Activated CD8-positive, alpha-beta memory T cell treated with anti-CD3 and anti-CD28 coated beads for 1 hour (primary cell): ENCODE measurements at places on chromosomes 3 and 15.

- no peak for DNase-seq
Observed at GRCh38 chr15:49530092-49530491, 90.5 kb downstream of the FAM227B start.

DNA sequence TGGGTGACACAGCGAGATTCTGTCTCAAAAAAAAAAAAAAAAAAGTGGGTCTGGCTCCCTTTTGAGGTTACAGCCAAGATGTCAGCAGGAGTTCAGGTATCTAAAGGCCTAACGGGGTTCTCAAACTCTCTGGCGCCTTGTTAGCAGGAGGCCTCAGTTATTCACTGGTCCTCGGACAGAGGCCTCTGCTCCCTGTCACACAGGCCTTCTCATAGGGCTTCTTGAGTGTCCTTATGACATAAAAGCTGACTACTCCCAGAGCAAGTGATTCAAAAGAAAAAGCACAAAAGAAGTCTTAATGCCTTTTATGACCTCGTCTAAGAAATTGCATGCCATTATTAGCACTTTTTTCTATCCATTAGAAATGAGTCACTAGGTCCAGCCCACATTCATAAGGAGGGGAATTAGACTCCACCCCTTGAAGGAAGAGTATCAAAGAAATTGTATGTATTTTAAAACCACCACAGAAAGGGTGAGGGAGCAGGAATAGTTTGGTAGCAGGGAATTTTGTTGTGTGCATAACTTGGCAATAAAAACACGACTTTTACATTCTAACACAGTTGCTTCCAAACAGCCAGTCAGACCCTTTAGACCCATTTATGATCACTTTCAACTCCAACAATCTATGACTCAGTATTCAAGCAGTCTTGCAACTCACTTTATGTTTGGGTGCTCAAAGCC, 90.3 kb downstream of the MEX3B start:
- DNase-seq = no peak

GRCh38 chr15:65092911-65093792, 16.6 kb downstream of the KBTBD13 start:
- no peak for DNase-seq

GRCh38 chr3:134998158-134998557, 203.1 kb downstream of the EPHB1 start:
- DNase-seq = no peak

DNA sequence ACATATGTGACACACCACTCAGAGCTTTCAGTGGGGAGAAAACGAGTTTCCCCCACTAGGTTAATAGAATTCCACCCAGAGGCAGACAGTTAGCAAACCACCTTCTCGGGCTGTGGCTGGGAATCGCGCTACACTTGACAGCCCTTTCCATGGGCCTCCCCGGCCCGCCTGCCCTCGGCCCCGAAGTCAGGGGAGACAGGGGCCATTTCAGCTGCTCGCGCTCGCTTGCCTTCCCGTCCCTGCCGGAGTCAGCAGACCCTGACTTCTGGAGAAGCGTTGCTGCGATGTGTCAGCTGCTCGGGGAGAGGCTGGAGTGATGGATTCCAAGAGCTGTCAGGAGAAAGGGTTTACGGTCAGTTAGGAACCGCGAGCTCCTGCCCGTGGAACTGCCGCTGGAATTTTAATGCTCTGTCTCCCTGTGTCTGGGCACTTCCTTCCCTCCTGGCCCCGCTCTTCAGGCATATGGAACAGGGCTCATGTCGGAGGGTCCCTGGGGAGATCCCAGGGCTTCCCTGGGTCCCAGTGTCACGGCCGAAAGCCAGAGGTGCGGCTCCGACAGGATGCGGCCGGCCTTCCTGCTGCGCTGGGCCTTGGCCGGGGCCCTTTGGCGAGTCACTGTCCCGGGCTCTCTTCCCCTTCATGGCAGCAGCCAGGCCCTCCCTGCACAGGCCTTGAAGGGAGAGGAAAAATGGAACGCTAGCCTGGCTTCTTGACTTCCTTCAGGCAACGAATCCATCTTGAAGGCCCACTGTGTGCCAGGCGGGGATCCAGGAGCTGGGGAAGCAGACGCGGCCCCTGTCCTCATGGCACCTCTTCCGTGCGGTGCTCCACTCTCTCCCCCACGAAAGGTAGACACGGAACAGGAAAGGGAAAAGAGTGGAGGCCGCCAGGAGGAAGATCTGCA, 38.4 kb upstream of the VPS8 start:
- no peak for DNase-seq

DNA sequence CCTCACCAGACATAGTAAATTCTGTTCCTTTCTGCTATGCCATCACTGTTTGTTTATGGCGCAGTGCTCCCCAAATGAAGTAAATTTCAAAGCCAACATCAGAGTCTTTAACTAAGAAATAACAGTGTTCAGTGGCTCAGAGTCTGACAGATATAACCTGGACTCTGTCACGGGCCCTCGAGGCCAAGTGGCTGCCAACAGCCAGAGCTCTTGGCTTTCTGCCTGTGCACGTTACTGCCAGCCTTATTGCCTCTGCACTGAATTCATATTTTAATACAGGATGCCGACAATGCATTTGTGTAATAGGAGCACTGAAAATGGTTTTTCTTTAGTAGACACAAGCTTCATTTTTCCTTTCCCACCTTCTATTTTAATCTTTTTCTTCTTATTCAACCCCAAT, 219.9 kb downstream of the NLGN1 start:
- no peak for DNase-seq

DNA sequence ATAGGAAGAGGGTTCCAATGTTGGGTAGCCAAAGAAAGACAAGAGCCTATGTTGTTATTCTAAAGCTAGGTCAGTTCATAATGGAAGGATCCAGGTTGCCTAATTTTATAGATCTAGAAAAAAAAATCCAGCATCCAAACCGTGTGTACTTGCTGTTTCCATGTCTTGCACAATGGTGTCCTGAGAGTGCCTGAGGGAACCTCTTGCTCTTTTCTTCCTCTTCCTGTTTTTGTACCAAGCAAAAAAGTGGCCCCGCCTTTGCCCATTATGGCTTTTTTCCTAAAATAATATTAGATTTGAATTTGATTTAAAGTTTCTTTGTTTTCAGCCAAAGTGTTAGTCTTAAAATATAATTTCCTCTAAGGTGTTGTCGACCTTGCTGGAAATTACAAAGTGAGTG, 224.4 kb downstream of the RYR3 start:
- no peak for DNase-seq

GRCh38 chr15:72562386-72562785, 88.3 kb downstream of the ARIH1 start:
- no peak for DNase-seq

- DNase-seq = no peak
Observed at GRCh38 chr3:147529551-147529950, 120.4 kb downstream of the ZIC1 start.

DNA sequence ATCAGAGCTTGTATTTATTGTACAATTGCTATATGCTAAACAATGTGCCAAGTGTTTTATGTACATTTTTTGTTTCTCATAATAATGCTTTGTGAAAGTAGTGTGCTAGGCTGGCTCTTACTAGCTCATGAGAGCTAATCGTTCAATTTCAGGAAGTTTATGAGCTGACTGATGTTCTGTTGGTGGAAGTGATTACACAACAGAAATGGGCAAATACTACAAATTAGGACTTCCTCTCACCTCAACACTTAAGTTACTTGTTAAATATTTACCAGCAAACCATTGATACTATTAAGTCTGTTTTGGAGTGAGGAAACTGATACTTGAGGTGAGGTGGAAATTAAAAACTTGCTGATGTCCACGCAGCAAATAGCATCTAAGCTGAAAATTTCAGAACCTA, 32.3 kb downstream of the SLC9C1 start:
- no peak for DNase-seq

DNA sequence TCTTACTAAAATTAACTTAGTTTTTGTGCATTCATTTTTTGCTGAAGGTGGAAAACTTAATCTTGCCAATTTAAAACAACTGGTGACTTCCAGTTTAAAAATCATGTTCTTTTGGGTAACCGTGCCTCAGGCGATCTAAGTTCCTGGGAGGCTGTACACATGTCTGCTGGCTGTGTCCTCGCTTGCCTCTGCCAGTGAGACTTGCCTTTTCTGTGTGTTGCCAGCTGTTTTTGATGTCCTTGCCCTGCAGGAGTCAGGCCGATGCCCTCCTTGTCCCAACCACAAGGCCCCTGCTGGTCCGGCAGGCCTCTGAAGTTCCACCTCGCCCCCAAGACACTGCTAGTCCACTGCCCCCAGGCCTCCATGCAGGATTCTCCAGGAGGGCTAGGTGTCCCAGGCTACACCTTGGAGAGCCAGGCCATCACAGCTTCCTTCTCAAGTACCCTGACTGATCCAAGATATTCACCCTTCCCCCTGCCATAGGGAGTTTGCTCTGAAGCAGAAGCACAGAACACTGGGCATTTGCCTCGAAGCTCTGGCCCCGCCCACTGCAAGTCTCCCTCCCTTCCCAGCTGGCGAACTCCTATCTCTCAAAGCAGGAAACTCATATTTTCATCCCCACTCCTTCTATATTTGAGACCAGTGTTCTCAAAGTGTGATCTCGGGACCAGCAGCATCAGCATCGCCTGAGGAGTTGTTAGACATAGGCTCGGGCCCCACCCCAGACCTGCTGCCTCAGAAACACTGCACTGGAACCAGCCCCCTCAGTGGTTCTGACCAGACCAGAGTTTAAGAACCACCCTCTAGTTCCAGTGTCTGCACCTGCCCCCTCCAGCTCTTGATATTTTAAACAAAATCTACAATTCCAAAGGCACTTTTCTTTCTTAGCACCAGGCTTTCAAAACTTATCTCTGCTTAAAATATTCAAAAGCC, 185.8 kb upstream of the UBE2E1 start:
- no peak for DNase-seq

DNA sequence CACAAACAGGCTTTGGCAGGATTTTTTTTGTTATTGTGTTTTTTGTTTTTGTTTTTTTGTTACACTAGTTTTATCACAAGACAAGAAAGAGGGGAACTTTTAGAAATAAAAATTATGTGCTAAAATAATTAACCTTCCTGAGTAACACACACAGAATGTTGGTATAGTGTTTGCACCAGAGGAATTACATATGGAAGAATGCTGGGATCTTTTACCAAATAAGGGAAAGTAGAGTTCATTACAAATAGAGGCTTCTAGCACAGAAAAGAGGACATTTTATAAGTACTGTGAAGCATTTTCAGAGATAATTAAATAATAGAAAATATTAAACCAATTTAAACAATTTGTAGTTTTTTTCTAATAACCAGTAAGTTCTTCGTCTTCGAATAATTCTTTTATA, 116.0 kb downstream of the IGF1R start:
- no peak for DNase-seq

- no peak for DNase-seq
Observed at GRCh38 chr3:97417-98258, 98.9 kb upstream of the CHL1 start.

- DNase-seq = no peak
Observed at GRCh38 chr3:136192831-136193230, 3.3 kb downstream of the MSL2 start.

DNA sequence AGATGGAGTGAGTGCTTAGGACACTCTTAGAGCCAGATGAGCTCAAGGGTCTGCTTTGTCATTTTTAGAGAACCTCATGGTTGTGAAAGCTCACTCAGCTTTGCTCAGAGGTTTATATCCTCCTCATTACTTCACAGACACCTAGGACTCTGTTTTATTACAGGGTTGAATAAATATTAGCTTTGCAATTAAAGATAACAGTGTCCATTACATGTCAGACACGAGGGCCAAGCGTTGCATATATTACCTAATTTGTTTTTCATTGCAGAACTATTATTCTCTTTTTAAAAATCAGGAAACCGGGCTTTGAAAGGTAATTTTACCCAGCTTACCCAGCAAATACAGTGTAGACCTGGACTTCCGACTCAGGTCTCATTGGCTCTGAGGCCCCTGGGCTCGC, 16.1 kb downstream of the MAP6D1 start:
- DNase-seq = no peak

DNA sequence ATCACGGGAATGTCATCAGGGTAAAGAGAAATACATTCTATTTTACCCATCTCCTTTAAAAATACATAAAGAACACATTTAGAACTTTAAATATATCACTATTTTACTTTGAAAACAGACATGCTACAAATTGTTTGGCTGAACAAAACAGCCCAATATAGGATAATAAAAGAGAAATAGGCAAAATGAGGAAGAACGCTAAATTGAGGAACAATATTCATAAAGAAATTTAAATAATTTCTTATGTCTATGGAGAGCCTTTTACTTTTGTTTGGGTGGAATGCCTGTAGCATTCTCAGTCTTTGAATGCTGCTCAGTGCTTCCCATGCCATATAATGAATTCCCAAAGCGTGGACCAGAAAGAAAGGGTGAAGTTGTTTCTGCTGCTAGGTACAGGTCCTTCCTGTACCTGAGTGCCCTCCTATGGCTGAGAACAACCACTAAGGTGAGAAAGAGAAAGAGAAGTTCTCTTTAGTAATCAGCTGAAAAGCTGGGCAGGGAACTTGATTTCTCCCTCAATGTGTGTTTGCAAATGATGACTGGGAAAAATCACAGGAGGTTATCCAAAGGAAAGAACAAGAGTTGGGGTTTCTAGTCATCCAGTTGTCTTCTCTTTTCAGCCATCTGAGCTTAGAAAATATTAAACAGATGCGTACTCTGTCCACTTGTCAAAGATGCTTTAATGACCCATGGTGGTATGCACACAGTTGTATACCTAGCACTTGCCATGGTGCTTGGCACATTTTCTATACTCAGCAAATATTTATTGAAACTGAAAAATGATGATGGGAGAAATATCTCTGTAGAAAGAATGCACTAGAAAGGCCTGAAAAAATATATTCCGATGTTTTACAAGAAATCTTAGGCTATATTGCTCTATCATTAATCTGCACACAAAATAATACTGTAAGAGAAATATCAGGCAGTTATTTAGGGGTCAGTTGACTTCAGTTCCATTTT, 404.6 kb downstream of the TIGIT start:
- DNase-seq = no peak

DNA sequence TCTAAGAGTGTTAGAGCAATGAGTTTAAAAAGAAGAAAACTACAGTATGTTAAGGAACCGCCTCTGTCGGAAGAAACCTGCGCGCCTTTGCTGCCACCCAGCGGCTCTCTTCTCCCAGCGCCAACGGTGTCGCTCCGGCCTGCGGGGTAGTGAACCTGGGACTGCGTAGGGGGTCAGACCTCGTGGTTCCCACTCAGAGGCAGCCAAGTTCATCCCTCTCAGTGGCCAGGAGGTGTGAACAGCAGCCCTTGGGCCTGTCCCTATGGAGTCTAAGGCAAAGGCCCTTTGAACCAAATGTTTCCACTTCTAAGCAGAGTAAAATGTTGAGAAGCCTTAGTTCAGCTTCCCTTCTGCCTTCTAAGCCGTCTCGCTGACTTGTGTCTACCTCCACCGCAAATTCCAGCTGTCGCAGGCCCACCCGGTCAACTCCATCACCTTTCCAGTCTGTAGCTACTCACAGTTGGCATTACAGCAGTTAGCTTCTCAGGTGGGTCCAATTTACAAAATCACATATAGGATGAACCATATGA, 980 bp upstream of the RAB27A start:
- DNase-seq = peak; percentile 77

DNA sequence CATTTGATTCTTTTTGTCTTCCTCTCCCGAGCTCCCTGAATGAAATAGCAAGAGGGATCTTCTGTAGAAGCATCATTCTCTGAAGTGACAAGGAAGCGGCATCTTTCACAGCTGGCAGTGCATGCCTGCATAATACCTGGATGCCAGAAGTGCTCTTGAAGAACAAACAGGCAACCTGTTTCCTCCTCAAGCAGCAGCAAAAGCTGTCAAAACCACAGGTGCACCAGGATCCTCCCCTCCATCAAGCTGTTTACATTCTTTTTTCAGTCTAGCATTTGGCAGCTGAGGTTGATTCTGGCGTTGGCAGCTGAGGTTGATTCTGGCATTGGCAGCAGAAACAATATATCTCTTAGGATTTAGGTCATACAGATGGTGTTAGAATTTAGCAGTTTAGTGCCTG, 979.0 kb downstream of the TUSC7 start:
- no peak for DNase-seq

GRCh38 chr3:50295553-50296431, 3.4 kb downstream of the HYAL3 start:
- DNase-seq = no peak
